ENCODE measurements at places on chromosomes 3 and 15.

DNA sequence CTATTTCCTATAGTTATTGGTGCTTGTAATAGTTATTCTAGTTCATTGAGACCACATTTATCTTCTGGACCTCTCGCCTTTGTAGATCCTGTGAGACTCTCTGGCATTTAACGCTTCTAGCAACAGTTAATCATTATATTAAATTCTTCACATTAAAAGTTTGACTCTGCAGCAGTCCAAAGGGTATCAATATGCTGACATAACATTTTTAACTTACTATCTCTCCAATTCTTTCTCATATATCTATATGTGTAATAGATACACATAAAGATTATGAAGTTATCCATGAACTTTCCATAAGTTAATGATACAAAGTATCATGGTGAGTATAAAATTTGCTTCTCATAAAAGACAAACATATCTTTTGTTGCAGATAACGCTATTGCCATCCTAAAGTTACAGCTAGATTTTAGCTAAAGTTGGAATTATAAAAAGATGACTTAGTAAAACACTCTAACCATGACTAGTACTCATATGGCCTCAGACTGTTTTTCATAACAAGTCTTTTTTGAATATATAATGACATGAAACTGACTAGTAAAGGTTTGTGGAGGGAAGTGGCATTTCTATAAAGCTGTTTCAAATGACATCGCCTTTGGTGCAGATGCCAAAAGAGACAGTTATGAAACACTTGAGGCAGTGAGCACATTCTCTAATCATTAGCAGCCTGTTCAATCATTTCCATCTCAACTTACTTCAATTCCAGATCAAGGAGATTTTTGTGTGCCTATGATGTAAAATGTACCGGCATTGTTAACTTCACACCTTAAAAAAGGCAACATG is 379.3 kb upstream of the CBLB start:
- DNase-seq = no peak

- no peak for DNase-seq
Measured at GRCh38 chr3:122665881-122666280, 14.8 kb upstream of the PARP14 start.

DNA sequence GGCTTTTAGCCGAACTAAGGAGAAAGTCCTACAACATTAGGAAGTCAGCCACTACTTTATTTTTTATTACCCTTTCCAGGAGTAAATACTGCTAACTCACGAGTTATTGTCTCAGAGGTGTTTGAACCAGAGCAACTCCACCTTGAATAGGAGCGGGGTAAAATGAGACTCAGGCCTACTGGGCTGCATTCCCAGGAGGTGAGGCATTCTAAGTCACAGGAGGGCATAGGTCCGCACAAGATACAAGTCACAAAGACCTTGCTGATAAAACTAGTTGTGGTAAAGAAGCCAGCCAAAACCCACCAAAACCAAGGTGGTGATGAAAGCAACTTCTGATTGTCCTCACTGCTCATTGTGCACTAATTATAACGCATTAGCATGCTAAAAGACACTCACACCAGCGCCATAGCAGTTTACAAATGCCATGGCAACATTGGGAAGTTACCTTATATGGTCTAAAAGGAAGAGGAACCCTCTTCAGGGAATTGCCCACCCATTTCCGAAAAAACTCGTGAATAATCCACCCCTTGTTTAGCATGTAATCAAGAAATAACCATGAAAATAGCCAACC is 555.9 kb downstream of the IGSF11 start:
- no peak for DNase-seq

- no peak for DNase-seq
Measured at GRCh38 chr3:40387001-40387894, at the start of gene ENTPD3. ENTPD3 (plus strand) TSS chr3:40387184; CDS start chr3:40388058, 874 bp downstream.
